ENCODE measurements at places on chromosomes 16 and 17.

- no peak for DNase-seq
Observed at GRCh38 chr17:71649941-71650350, 470.9 kb upstream of the SOX9 start.

DNA sequence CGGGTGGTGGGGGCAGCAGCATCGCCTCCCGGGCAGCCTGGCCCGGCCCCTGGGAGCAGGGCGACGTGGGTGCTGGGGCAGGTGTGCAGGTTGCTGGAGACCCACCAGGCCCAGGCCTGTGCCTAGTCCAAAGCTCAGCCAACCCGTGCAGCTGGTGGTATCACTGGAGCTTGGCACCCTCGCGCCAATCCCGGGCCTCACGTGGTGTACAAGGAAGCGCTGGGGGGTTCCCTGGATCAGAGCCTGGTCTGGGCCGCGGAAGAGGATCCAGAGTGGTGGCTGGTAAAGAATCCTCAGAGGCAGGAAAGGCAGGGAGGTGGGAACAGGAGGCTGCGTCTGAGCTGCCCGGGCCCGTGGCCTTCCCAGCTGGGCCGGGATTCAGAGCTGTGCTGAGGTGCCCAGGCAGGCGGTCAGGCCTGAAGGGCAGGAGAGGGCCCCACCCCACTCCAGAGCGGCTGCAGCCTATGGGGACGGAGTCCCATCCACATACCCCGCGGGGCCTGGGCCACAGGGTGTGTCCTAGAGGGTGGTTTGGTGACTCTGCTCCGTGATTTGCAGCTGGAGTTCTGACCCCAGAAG is 36.2 kb downstream of the ZFPM1 start:
- no peak for DNase-seq

GRCh38 chr16:22352723-22353122 is 21.7 kb downstream of the CDR2 start:
- DNase-seq, result no peak

- no peak for DNase-seq
Observed at GRCh38 chr16:81908466-81909262, 102.6 kb downstream of the SDR42E1 start.

GRCh38 chr16:77043076-77043475 is 147.9 kb upstream of the MON1B start:
- DNase-seq, result peak; percentile 51

DNA sequence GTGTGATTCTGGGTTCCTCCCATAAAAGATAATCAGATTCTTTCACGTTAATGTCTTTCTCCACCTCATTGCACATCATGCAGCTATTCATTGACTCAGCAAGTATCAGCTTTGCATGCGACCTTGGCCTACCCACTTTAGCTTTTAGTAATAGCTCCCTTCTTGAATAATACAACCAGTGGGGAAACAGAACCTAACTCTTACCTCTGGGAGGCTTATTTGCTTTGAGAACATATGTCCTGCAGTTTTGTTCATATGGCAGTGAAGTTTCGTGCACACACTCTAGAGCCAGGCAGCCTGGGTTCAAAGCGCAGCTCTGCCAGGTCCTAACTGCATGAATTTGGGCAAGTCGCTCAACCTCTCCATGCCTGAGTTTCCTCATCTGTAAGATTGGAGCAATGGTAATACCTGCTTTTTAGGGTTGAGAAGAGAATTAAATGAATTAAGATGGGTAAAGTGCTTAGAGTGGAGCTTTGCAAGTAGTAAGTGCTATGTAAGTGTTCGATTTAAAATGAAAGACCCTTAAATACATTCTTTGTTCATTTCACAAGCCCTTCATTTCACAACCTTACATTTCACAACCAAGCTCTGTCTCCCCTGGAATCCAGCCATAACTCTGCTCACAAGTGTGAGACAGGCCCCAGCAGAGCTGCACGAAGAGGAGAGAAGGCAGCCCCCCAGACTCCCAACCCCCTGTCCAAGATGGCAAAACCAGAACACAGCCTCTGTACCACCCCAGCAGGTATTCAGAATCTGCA is 29.3 kb downstream of the MAPT start:
- DNase-seq, result no peak

DNA sequence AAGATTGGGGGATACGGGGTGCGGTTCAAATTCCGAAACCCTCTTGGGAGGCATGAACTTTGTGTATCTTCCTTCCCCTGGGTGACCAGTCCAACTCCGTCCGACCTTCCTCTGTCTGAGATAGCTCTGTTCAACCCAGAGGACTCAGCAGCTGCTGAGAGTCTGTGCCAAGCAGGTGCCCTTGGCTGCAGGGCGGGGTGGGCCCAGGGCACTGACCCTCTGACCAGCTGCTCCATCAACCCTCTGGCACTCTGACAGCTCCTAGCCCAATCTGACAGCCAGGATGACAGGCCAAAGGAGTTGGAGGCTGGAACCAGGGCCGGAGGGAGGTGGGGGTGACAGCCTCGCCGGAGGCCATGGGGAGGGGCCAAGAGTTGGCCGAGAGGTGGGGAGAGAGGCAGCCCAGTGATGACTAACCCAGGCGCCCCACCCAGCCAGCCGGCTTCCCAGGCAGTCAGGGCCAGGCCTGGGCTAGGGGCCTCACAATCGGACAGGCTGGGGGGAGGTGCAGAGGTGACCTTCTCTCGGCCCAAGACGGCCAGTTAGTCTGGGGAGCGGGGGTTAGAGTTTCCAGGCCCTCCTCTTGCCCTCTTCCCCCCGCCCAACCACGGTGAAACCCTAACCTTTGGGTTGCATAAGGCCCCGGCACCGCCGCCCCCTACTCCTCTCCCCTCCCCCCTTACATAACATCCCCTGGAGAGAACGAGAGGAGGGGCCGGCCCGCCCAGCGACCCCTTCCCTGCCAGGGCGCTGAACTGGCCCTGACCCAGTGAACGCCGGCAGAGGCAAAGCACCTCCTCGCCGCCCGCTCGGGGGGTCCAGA is 5.0 kb upstream of the TLCD2 start:
- peak; percentile 89 for DNase-seq

- DNase-seq, result no peak
Observed at GRCh38 chr16:13324851-13325250, 423.5 kb downstream of the SHISA9 start.

DNA sequence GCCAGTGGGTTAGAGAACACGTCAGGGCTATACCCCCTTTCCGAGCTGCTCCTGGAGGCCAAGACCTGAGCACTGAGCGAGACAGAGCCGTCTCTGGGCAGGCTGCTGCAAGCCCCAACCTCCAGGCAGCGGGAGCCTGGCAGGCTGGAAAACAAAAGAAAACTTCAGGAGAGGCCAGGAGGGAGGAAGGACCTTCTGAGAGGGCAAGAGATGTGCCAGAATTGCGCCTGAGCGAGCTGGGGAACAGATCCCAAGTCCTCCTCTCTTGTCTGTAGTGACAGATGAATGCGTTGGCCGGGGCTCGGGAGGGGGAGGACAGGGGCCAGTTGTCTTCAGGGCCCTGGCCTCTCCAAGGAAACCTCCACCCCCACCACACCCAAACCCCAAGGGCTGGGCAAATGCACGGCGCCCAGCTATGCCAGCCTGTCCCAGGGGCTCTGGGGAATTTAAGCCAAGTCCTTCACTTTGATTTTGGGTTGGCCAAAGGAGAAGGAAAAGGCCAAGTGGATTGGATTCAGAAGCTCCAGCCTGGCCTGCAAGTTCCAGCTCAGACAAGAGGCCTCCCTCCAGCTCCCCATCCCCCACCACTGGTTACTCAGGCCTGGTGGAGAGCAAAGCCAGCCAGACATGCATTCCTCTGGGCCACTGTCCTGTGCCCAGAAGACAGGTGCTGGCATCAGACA is 18.1 kb downstream of the SDK2 start:
- DNase-seq, result no peak

DNA sequence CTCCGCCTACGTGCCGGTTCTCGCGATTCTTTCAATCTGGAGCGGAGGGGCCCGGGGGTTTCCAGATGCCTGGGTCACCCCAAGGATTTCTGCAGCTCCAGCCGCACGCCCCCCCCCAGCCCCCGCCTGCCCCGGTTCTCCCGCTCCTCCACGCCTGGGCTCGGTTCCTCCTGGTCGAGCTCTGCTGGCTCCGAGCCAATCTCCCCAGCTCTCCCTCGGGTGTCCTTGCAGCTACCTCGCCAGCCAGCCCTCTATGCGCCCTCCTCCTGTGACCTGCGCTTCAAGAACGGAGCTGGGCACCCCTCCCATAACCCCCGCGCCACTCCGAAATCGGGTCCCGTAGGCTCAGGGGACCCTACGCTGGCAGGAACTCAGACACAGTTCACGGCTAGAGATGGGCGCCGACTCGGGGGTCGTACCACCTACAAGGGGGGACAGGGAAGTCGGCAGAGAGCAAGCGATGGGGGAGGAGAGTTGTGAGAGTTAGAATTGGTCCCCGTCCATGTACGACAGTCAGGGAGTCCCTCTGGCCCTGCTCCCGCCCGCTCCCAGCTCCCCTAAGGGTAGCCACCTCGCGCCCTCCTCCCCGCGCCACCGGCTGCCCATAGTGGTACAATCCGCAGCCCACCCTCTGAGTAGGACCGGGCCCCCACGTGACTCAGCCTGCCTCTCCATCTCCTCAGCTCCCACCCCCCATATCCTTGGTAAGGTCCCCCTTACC is 961 bp downstream of the FGF11 start:
- DNase-seq, result peak; percentile 71

Measured in ACHN (cell line).